Hematopoietic multipotent progenitor cell treated with erythropoietin and hydrocortisone succinate and interleukin-3 and kit ligand, for 6 days (in vitro differentiated cells): ENCODE measurements at places on chromosomes 7 and 10.

DNA sequence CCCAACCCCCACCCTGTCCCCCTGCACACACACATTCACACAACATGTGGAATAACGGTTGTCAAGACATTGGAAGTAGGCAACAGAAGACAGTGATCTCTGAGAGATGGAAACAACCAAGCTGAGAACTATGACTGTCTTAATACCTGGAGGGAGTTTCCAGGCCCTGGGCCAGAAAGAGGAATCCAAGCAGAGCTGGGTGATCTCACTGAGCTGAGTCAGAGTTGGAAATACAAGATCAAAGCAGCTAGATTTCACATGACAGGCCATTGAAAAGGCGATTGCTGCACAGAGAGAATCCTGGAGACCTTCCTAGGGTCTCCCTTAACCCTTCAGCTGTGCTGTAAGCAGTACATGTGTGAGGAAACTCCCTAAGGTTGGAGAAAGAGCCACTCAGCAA, 165.8 kb upstream of the PRSS1 start:
- no peak for DNase-seq

DNA sequence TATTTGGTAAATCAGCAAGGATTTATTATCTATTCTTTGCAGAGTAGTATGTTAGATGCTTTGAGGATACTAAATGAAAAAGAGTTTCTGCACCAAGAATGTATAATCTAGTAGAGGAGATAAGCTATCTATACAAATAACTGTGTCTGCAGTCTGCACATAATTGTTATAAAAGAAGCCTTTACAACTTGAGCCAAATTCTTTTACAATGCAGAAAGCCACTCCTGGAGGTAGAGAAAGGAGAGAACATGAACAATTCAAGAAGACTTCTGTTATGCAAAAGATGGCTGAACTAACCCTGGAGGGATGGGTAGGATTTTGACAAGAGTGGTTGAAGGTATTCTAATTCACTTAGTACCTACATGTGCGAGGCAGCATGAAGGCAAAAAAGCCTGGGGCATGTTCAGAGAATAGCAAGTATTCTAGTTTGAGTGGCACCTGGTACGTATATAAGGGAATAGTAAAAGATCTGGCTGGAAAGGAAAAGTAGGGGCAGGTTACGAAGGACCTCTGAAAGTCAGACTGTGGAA, 251.1 kb upstream of the KAT6B start:
- DNase-seq, result no peak

DNA sequence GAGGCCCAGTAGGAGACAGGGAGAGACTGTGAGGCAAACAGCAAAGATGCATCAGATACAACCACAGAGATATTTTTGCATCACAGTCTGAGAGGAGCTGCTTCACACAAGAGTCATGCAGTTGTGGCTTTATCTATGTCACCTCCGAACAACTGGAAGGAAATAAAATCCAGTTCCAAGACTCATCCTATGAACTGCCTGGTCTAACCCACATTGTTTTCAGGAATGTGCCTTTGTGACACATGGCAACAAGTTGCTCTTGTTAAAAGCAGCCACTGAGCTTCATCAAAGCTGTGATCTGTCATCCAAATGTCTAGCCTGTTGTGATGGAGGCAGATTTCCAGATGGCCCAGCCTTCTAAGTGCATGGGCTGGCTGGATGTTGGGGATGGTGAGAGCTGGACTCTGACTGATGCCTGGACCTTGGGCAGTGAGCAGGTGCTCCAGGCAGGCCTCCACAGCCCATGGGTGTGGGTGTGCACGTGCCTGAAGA, 255.0 kb downstream of the BMPER start:
- DNase-seq, result no peak

DNA sequence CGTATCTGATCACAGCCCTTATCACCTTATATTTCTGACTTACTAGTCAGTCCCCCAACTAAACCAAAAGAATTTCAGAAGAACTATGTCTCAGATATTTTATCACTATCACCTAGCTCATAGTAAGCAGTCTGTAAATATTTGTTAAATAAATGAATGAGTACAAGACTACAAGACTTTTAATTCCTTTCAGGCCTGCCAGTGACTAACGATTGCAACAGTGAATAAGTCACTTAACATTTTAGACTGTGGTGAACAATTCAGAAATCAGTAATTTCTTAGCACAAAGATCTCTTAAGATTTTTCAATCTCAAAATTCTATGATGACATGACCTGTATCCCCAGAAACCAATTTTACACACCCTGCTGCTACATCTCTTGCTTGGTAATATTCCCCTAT, 162.2 kb downstream of the IMMP2L start:
- DNase-seq, result no peak

GRCh38 chr10:63409465-63410027, 56.2 kb downstream of the JMJD1C start:
- no peak for DNase-seq
